ENCODE measurements at places on chromosomes 4 and X.

DNA sequence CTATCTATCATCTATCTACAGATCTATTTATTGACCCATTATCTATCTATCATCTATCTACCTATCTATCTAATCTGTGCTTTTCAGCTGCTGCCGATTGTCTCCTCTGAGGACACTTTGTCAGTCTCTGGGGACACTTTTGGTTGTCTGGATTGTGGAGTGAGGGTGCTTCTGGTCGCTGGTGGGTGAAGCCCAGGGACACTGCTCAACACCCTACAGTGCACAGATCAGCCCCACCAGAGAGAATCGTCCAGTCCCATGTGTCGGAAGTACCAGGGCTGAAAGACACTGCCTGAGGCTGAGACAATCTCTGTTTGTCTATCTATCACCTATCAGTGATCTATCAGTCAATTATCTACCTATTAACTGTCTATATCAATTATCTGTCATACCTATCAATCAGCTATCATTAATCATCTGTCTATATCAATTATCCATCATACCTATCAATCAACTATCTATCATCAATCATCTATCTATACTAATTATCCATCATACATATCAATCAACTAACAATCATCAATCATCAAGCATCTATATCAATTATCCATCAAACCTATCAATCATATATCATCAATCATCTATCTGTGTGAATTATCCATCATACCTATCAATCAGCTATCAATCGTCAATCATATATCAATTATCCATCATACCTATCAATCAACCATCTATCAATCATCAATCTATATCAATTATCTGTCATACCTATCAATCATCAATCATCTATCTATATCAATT is 70.0 kb upstream of the PPP2R3B start:
- no peak for DNase-seq

- no peak for DNase-seq
Observed at GRCh38 chr4:53616219-53616618, 24.9 kb upstream of the LNX1 start.

- no peak for DNase-seq
Observed at GRCh38 chrX:145502670-145503069, 255.4 kb downstream of the SPANXN1 start.

DNA sequence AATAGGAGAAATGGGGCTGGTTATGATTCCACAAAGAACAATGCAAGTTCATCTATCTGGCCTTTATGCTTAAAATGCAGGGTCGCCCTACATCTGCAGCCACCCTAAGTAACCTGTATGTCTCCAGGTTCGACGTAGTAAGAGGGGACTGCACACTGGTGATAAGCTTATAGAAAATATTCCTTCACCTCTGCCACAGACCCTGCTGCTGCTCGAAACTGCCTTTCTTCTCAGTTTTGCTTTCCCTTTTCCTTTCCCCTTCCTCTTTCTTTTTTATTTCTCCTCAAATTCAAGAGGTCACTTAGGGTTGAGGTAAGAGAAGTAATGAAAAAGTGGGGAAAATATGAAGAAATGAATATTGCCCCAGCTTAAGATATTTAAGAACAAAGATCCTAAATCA is 123.5 kb downstream of the DCHS2 start:
- DNase-seq = no peak

DNA sequence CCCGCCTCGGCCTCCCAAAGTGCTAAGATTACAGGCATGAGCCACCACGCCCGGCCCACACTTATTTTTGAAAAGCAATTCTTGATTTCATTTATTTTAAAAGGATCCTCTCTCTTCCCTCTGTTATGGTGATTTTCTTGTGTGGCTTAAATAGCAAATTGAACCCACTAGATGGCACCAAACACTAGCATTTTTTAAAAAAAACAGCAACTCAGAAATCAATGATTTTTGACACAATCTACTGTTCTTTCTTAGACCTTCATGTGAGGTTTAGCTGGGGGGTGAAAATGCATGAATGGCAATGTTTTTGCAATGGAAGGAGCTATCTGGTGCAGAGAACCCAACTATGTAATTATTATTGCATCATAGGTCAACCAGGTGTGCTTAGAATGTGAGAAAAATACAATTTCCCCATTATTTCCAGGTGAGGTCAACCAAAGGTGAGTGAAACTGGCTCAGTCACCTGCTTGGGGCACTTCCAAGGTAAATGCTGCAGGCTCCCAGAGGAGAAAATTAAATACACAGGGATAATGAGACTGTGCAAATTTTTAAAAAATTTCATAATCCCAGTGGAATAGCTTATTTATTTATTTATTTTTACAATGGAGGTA is 226.7 kb upstream of the PRKX start:
- DNase-seq = no peak

All from activated T-cell treated with anti-CD3 and anti-CD28 coated beads for 48 hours (primary cell).